SHP77 treated with DMSO at 0.1 percent for 48 hours (cell line): ENCODE measurements at places on chromosomes 1 and 21.

DNA sequence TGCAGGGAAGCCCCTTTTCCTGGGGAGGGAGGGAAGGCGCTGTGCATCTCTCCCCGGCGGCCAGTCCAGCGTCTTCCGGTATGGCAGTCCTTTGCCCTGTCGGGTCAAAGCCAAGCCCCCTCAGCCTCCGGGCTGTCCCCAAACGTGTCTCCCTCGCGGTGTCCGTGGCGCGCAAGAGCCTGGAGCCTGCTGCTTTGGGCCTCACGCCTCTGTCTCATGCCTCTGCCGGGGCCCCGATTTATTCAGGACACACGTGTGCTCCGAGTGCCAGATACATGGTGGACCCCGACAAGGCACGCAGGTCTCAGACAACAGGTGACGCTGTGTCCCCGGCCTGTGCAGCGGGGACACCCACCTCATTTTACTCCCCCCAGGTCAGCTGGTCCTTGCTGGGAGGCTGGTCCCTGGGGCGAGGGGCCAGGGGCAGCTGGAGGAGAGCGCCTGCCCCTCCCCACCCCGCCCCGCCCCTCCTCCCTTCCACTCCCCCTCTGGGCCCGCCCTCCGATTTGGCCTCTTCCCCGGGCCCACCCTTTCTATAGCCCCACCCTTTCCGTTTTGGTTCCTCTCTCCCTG lies 176.7 kb downstream of the CAMTA1 start:
- no peak for DNase-seq

DNA sequence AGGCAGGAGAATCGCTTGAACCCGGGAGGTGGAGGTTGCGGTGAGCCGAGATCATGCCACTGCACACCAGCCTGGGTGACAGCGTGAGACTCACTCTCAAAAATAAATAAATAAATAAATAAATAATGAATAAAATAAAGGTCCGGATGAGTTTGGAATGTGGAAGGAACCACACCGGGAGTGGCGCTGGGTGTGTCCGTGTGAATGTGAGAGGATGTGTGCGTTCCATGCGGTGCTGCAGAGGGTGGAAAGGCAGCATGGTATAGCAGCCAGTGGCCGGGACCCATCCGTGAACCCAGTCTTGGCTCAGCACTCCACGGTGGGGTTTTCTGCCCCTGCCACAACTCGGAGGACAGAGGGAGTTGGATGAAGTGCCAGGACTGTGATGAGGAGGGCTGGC lies 56.2 kb upstream of the POFUT2 start:
- no peak for DNase-seq

GRCh38 chr1:178467837-178468236 lies 28.9 kb downstream of the CLEC20A start:
- DNase-seq = no peak

DNA sequence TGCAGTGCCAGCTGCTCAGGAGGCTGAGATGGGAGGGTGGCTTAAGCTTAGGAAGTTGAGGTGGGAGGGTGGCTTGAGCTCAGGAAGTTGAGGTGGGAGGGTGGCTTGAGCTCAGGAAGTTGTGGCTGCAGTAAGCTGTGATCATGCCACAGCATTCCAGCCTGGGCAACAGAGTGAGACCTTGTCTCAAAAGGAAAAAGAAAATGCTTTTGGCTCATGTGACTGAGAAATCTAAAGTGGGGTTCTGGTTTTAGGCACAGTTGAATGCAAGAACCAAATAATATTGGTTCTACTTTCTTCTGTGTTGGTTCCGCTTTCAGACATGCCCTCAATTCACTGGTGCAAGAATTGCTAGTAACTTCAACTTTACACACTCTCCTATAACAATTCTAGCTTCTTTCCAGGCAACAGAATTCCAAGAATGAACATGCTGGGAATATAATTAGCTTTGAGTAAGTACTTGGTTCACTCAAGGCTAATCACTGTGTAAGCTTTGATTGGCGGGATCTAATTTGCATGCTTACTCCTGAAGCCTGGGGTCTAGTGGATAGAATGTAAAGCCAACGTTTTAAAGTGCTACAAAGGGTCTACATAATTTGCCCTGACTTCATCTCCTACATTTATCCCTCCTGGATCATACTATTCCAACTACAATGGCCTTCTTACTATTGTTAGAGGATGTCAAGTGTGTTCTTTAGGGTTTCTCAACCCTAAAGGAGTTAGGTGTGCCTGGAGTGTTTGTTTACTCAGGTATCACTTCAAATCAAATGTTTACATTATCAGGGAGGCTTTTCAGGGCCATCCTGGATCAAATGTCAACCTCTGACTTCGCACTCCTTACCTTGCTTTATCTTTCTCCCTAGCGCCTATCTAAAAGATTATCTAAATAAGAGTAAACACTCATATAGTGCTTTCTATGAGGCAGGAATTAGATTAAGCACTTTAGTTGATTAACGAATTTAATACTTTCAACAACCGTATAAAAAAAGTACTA lies 115.1 kb downstream of the SLC16A1 start:
- DNase-seq = no peak

DNA sequence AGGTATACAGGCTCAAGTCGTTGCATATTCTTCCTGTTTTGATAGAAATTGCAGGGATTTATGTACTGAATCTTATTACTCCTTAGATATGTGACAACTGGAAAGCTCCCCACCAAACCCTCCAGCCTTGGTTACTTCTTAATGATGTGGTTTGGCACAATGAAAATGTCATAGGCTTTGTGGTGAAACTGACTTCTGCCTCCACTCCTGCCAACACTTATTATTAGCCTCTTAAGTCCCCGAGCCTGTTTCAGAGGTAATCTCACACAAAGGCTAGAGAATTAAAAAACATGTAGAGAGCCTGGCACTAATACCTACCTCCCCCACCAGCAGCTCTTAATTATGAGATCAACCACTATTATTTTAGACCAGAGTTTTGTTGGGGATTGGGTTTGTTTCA lies 4.2 kb downstream of the COX20 start:
- no peak for DNase-seq

DNA sequence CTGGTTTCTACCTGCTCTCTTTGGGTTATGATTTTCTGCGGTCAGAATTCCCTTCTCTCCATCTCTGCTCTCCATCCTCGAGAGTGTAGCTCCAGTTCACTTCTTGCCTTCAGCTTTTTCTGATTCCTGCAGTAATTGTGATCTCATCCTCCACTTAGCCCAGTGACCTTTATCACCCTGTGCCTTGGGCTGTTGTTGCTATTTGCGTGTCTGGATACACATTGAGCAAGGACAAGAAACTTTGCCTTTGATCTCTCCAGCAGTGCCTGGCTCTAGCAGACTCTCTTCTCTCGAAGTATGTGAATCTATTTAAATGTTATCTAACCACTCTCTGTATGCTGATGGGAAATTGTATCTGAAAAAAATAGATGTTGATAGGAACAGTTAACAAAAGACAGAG lies 76.4 kb upstream of the MARK1 start:
- no peak for DNase-seq

GRCh38 chr1:30879940-30880677 lies 28.4 kb downstream of the SDC3 start:
- no peak for DNase-seq
